CD4-positive, alpha-beta T cell treated with Interleukin-4 for 4 hours (primary cell): ENCODE measurements at places on chromosomes 3 and 15.

GRCh38 chr3:116877968-116878367 is 168.4 kb downstream of the TUSC7 start:
- no peak for DNase-seq

DNA sequence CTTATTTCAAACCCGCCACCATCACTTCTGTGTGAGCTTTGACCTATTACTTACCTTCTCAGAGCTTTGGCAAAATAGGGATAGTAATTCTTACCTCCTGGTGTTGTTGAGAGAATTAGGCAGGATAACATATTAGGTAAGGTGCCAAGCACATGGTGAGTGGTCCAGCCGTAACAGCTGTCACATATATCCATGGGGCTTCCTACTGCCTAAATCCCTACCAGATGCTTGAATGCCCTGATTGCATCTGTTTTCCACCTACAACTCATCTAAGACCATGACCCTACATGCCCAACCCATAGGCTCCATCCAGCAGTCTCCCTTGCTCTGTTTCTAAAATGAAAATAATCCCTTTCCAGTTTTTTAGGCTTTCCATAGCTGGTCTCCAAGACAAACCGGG is 162.3 kb upstream of the NR2E3 start:
- no peak for DNase-seq

DNA sequence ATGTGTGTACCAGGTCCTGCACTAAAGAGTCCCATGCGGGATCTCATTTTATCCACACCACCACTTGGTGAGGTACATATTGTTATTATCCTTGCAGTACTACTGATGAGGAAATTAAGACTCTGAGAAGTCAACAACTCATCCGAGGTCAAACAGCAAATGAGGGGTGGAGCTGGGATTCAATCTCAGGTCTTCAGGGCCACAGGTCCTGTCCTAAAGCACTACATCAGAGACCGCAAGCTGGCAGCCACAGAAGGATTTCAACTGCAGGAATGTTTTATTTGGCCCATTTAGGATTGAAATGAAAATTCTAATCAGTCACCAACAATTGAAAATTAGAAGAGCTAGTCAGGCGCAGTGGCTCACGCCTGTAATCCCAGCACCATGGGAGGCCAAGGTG is 131.4 kb downstream of the ADAMTS17 start:
- DNase-seq = no peak

- DNase-seq = peak; percentile 30
These were observed 39.0 kb downstream of the CD200R1L start for GRCh38 chr3:112807685-112808084.

- no peak for DNase-seq
These were observed 935.0 kb downstream of the SQOR start for GRCh38 chr15:46569781-46570180.

DNA sequence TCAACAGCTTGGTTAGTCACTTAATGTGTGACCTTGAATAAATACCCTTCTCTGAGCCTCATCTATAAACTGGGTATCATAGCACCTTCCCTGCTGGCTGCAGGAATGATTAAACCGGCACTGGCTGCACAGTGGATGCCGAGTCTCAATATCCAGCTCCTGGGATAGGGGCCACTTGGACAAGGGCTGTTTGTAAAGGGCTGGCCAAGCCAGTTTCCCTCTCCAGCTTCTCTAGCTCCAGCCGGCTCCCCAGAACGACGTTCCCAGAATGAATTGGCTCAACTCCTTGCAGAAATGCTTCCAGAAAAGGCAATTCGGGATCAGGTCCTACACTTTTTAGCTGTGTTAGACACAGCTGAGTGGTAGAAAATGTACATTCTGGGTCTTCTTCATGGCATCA is 58.8 kb downstream of the LSM3 start:
- no peak for DNase-seq

DNA sequence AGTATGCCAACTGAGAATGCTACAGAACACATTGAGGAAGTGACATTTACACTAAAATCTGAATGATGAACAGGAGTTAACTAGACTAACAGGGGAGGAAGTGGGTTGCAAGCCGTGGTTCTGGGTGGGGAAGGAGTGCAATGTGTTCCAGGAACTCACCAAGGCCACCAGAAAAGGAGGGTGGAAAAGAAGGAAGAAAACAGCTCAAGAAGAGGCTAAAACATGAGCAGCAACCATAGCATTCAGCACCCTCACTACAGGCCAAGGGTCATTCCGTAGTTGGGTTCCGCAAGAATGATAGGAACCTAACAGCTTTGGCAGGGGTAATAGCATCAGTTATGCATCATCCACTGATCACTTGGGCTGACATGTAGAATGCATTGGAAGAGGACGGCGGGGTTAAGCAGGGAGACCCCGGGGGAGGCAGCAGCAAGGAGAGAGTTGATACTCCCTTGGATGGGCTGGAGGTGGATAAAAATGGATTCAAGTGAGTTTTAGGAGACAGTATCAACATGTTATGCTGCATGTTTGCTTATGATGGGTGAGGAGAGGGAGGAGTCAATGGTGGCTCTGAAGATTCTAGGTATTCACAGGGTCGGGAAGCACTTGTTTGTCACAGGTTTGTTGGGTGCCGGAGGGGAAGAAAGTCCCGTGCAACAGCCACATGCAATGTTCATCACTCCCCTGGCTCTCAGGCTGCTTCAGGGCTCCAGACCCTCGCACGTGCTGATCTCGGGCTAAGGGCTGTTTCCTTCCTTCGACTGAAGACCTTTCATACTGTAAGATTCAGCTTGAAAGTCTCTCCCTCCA is 53.2 kb downstream of the LIPC start:
- peak; percentile 53 for DNase-seq

- DNase-seq = peak; percentile 84
These were observed 4.2 kb upstream of the TRAT1 start for GRCh38 chr3:108818404-108818803.

GRCh38 chr15:80551348-80551747 is 143.8 kb upstream of the ABHD17C start:
- DNase-seq = no peak

DNA sequence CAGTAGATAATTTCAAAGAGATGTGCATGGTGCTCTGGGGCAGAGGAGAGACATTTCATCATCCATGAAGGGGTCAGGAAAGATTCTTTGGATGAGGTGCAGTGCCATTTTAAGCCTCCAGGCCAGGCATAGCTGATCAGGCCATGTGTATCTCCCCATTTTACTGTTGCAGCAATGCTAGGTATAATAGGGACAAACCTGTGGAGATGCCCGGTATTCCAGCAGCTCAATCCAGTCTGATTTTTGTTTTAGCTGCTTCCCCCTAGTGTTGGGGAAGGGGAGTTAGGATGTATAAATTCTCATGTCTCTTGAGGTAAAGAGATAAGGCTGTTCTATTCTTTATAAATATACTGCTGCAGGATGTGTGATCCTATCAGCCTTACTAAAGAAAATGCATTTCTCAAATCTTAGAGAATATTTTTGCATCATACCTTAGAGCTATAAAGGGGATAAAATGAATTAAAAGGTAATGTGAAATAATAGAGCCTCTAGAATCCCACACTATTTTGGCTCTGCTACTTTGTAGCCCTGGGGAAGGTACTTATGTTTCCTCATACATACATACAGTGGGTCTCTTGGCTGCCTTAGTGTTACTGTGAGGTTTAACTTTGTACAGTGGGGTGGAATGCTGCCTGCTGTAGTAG is 5.2 kb downstream of the CDV3 start:
- no peak for DNase-seq

DNA sequence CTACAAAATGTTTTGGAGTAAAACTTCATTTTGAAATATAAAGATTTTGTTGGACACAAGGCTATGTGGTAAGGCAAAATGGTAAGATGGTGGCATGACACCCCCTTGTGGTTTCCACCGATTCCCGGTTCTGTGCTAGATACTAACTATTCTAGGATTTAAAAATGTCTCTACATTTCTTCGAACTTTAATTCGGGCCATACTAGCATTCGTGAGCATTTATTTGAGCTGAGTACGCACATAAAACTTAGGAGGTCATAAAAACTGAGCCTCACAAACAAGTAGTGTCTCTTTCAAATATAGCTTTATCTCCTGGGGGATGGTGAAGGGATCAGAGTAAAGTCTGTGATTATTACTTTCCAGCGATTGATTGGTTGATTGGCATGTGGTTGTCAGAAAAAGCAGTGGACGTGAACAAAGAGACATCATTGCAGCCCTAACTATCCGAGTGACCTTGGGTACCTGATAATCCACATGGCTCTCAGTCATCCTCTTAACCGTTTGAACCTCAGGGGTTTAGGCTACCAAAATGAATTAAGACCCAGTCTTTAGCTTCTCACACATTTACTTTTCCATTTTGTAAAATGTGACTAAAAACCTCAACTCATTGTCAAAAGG is 1.1 kb upstream of the ZNF639 start:
- DNase-seq = peak; percentile 23

DNA sequence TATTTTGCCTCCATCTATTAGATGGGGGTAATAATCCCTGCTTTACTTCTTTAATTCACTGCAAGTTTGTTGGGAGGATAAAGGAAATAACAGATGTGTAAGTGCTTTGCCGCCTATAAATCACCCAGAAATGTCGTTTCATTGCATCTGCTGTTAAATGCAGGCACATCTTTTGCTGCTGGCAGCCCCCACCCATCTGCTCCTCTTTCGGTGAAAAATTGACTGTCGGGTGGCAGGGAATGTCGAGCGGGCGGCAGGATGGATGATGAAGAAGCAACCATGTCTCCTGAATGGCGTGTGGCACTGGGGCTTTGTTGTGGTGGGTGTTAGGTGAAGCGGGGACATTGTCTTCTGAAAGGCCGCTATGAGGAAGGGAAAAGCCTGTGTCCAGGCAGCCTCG is 543 bp upstream of the REC114 start:
- no peak for DNase-seq

DNA sequence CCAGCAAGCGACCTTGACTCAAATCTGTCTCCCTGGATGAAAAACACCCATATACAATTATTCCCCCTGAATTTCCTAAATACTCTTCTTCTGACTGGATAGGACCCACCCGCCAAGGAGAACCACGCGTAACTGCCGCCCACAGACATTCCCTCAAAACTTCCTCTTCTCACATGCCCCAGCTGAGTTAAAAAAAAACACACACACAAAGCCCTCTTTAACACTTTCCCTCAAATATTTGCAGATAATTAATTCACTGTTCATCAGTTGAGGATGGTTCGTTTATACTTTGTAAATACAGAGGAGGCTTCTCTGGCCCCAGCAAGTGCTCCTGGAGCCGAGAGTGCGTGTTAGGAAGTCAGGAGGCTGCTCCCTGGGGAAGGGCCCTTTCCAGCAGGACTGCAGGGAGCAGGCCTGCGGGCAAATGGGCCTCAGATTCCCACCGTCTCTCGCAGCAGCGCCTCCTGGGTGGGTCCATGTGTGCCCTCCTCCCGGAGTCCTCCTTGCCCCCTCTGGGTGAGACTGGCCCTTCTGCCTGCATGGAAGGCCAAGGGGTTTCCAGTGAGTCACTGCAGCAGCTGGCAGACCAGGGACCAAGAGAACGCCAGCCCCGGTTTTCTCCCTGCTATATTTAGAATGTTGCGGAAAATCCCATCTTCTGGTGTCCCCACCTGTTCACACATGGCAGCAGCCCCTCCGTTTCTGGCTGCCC is 46.8 kb downstream of the MGLL start:
- no peak for DNase-seq

DNA sequence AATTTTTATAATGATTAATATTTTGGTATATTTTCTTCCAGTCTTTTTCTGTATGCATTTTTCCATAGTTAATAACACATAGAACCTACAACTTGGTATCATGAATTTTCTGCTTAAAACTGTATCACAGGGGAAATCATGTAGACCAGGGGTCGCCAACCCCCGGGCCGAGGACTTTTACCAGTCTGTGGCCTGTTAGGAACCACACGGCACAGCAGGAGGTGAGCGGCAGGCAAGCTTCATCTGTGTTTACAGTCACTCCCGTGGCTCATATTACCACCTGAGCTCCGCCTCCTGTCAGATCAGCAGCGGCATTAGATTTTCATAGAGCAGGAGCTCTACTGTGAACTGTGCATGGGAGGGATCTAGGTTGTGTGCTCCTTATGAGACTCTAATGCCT is 54.7 kb downstream of the RPL22L1 start:
- no peak for DNase-seq

- no peak for DNase-seq
These were observed 532.5 kb upstream of the KCNMB2 start for GRCh38 chr3:178003756-178004155.

DNA sequence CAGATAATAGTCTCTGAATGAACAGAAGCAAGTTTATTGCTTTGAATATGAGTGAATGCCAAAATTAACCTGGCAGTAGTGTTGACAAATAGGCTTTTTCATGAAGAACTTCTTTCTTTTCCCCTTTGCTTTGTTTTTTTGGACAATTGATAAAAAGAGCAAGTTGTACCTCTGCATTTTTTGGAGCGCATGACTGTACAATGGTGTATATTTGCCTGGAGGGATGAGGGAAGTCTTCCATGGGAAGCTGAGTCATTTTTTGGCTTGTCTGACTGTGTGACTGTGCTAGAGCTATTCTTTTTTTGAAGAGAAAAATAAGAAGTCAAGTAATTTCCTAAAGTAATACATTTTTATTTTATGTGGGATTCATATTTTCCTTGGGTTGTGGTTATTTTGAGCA is 186.9 kb downstream of the KLHL25 start:
- DNase-seq = no peak

DNA sequence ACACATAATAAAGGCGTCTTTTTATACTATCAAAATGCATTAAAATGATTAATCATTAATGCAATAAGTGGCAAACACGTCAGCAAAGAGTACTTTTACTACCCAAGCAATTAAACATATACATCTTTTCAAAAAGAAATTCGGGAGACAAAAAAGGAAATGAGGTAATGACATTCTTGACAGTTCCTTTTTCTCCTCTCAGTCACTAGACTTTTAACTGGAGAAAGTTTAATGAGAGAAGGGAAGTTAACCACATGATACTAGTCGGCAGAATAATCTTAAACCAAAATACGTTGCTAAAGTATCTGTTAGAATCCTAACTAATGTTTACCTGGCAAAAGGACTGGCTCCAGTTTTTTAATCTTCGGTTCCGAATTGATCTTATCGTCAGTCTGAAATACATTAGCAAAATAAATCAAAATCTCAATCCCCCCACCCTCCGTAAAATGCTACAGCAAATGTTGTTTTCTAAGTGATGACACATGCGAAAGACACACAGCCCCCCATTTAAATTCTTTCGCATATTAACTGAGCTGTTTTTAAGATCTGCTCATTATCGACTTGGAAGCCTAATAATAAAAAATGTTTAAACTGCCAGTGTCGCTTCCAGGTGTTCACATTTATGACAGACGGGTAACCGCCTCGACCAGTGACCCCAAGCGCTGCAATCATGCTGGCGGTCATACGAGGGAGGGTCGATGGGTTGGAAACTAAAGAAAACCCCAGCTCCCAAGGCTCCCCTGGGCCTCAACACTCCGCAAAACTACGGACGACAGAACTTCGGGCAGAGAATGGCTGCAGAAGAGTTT is 778 bp downstream of the MTMR10 start:
- DNase-seq = no peak
